ENCODE measurements at places on chromosomes 5 and 9.

- no peak for DNase-seq
Measured at GRCh38 chr9:92608909-92609445, 61.0 kb downstream of the IPPK start.

- peak; percentile 50 for DNase-seq
Measured at GRCh38 chr5:114360816-114361723, 800 bp upstream of the KCNN2 start.

GRCh38 chr9:137192859-137193258 lies 4.4 kb downstream of the SSNA1 start:
- no peak for DNase-seq

DNA sequence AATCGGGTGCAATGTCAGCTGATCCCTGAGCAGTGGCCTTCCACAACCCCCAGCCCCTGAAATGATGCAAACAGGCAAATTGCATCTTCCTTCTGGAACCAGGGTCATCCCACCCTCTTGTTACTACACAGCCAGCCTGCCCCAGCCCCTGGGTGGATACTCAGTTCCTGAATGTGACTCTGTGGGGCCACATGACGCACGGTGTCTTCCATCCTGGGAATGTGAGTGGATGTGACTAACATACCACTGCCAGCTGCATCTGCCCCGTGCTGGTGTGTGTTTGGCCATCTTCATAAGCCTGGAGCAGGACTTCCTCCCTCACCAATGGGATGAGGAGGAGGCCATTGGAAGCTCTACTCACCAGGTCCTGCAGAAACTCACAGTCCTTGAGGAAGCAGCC lies 257.9 kb upstream of the ADAMTS16 start:
- DNase-seq, result no peak

- DNase-seq, result no peak
Measured at GRCh38 chr5:166363087-166363760, 1928.2 kb upstream of the WWC1 start.

- DNase-seq, result no peak
Measured at GRCh38 chr9:16628413-16628812, 242.1 kb downstream of the BNC2 start.

- peak; percentile 43 for DNase-seq
Measured at GRCh38 chr5:54390015-54390414, 65.5 kb upstream of the HSPB3 start.

DNA sequence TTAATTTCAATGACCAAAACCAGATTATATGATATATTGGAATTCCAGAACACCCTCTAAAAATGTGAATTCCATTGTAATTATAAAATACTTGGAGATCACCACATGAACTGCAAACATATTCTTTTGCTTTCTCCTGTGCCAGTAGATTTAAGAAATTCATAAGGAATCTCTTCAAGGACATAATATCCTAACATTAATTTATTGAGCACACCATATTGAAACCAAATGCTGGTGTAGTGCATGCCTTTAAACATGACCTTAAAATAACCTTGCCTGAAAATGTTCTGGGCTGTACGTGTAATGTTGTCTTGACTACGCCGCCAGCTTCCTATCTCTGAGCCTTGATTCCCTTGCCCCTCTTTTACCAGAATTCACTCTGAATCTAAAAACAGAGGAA lies 205.0 kb upstream of the ACTBL2 start:
- DNase-seq, result no peak

GRCh38 chr5:10828241-10828640 lies 67.2 kb upstream of the DAP start:
- DNase-seq, result no peak

GRCh38 chr9:83425240-83425639 lies 113.0 kb downstream of the FRMD3 start:
- no peak for DNase-seq

- DNase-seq, result no peak
Measured at GRCh38 chr5:63961125-63961597, 1.1 kb downstream of the HTR1A start.

GRCh38 chr9:20367855-20368254 lies 254.4 kb downstream of the MLLT3 start:
- DNase-seq, result no peak

DNA sequence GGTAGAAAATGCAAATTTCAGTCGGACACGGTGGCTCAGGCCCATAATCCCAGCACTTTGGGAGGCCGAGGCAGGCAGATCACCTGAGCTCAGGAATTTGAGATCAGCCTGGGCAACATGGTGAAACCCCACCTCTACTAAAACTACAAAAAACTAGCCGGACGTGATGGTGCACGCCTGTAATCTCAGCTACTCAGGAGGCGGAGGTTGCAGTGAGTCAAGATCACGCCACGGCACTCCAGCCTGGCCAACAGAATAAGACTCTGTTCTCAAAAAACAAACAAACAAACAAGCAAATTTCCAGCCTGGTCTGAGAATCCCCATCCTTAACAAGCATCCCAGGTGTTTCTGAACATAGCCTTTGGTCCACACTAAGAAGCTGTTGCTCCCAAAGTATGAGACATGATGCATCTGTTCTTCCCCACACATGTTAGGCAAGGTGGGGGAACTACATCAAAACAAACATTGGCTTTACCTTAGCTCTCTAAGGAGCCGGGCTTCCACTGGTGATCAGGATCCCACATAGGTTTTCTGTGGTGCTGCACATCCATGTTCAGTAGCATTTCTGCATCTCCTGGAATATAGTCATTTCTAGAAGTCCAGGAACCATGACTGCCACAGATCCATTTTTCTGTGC lies 92.5 kb upstream of the DMRT1 start:
- no peak for DNase-seq

- DNase-seq, result no peak
Measured at GRCh38 chr9:16358751-16359150, 511.7 kb downstream of the BNC2 start.

- no peak for DNase-seq
Measured at GRCh38 chr5:82164176-82164976, 113.8 kb downstream of the RPS23 start.

DNA sequence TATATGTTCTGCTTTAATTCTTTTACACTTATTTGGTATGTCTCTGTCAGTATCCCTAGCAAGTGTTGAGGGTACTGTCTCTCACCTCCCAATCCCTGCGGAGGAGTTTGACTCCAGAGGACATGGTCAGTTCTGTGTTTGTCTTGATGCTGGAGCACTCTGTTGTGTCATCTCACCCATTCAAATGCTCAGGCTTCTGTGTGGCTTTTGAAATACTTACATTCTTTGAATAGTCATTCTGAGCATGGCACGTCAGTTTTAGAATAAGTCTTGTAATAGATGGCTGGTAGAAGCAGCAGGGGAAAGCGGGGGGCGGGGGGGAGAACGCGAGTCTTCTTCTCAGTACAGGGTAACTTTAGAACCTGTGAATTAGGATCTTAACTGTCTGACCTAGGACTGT lies 12.3 kb downstream of the MAST4 start:
- DNase-seq, result no peak

DNA sequence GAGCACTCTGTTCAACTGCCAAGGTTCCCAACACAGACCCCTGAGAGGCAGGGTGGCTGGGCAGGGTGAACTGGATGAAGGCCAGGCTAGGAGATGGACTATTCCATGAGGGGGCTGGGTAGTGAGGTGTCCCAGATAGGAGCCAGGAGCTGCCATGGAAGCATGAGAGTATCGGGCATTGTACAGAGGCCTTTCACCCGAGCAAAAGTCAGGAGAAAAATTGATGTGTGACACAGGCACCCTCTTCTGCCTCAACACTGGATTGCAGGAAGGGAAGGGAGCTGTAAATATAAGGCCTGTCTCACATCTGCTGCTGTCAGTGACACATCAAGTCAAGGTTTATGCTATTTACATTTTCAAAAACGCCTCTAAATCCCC lies 74.6 kb downstream of the UBAP1 start:
- no peak for DNase-seq

- peak; percentile 39 for DNase-seq
Measured at GRCh38 chr9:79763671-79764285, 192.0 kb downstream of the TLE4 start.

- peak; percentile 83 for DNase-seq
Measured at GRCh38 chr9:16154521-16155078, 601.8 kb downstream of the CCDC171 start.

DNA sequence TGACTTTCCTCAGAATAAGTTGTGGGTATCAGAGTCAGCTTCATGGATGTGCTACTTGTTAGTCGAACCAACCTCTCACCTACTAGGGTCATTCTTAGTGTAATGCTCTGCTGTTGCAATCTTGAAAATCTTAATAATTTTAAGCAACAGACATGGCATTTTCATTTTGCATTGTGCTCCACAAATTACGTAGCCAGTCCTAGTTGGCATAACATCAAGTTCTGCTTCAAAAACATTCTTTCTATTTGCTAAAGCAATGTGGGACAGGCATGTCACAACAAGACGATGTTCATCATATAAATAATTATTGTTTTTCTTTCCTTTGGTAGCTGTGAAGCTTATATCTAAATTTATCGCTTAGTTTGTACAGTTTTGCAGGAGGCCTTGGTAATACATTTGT lies 39.3 kb upstream of the CDH12 start:
- DNase-seq, result peak; percentile 64

DNA sequence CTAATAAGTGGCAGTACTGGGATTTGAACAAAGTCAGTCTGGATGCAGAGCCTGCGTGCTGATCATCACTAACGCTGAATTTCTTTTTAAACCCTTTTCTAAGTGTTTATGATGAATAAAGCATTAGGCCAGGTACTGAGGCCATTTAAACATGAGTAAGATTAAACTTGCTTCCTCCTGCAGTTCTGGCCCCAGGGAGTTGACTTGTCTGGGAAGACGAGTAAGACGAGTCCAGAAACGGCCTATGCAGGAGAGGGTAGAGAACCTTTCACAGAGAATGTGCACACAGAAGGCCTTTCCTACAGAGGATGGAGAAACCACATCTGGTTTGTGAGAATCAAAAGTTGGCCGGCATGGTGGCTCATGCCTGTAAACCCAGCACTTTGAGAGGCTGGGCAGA lies 42.9 kb downstream of the SPRY4 start:
- no peak for DNase-seq

- DNase-seq, result no peak
Measured at GRCh38 chr9:106420511-106420944, 442.4 kb upstream of the ZNF462 start.

DNA sequence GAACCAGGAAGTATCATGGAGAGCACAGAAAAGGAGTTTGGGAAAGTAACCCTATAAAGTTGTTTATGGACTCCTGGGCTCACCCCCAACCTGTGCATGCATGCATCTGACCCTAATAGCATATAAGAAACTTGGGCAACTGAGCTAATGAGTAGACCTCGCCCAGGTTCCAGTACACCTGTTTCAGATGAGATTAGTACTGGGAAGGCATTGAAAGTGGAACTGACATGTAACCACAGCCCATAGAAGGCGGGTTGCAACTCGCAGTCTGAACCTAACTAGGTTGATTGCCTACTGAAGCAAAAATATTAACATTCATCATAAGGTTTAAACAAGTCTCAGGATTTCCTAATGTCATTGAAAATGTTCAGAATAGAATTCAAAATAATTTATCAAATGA lies 87.0 kb downstream of the WNK2 start:
- DNase-seq, result no peak

DNA sequence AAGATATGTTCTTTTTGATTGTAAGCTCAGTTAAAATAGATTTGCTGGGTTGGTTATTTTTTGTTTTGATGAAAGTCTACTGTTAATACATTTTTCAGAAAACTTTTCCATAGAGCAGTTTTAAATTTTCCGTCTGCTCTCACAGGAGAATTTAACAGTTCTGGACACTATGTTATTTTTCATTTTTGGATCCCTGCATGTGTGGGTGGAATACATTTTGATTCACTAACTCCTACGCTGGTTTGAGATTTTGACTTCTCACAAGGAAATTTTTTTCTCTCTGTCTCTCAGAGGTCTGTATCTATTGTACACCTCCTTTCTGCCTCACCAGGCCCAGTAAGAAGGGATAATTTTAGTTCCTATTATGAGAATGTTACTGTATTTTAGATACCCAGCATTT lies 502.4 kb downstream of the CDH10 start:
- no peak for DNase-seq

- DNase-seq, result no peak
Measured at GRCh38 chr9:4567601-4568000, 77.3 kb downstream of the SLC1A1 start.

DNA sequence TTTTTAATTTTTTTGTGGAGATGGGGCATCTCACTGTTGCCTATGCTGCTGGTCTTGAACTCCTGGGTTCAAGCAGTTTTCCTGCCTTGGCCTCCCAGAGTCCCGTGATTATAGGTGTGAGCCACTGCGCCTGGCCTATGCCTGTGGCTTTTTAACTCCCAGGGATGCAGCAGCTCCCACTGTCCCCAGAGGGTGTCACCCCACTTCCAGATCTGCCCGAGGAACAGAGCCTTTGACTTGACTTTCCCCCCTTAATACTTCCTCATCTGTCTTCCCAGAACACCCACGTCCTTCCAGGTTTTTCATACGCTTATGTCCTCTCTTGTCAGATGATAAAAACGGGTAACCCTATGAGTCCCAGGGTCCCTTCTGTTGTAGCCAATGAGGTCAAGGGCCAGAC lies 7.6 kb upstream of the PRRC2B start:
- no peak for DNase-seq

- no peak for DNase-seq
Measured at GRCh38 chr9:104068546-104068945, 25.6 kb upstream of the SMC2 start.

DNA sequence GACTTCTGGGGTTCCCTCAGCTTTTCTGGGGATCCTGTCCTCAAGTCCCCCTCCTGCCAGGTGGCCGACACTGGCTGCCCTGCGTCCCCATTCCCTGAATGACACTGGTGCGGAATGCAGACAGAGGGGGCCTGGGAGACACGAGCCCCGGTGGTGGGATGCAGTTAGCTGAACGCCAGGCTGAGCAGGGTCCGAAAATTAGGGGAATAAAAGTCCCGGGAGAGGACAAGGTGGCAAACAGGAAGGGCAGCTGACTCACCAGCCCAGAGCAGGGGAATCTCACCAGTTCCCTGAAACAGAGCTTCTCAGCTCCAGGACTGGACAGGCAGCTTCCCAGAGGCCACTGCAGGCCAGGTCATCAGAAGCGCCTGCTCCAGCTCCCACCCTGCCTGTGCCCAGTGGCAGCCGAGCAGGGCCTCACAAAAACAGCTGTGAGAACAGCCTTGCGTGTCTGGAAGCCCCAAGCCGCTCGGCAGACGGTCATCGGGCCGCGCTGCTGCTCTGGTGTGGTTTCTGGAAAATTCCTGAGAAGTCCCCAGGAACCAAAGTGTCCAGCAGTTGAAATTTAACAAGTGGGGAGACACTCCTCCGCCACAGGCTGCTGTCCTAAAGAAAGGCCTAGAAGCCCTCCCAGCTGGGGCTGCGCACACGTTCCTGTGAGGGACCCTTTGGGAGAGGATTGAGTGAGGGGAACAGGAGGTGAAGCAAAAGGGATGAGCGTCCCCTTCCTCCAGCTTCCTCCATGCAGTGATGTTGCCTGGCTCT lies 47.6 kb upstream of the EXOC3 start:
- no peak for DNase-seq

DNA sequence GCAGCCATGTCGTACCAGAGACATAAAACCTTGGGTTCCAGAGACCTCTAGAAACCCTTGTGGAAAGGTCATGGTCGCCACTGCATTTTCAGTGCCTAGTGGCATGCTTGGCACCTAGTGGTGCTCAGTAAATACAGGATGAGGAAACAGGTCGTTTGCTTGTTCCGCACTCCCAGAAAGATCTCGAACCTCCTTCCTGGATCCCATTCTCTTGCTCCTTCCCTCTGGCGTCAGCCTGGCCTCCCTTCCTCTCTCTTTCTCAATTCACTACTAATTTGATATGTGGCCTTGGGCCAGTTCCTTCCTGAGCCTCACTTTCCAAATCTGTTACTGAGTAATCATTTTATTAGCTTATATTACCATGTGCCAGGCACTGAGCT lies 4.4 kb downstream of the NDST1 start:
- DNase-seq, result no peak

- DNase-seq, result no peak
Measured at GRCh38 chr9:2593744-2594143, 27.8 kb upstream of the VLDLR start.

GRCh38 chr5:2387250-2387633 lies 364.2 kb downstream of the IRX2 start:
- DNase-seq, result no peak

Data from NCI-H1105 treated with DMSO at 0.1 percent for 48 hours (cell line).